Activated naive CD4-positive, alpha-beta T cell (primary cell): ENCODE measurements at places on chromosomes 1 and 21.
A peak's percentile ranks its signal among the peaks of the same experiment; 100 is the strongest.

GRCh38 chr1:184082541-184083415 is 31.2 kb downstream of the TSEN15 start:
- DNase-seq, result no peak

DNA sequence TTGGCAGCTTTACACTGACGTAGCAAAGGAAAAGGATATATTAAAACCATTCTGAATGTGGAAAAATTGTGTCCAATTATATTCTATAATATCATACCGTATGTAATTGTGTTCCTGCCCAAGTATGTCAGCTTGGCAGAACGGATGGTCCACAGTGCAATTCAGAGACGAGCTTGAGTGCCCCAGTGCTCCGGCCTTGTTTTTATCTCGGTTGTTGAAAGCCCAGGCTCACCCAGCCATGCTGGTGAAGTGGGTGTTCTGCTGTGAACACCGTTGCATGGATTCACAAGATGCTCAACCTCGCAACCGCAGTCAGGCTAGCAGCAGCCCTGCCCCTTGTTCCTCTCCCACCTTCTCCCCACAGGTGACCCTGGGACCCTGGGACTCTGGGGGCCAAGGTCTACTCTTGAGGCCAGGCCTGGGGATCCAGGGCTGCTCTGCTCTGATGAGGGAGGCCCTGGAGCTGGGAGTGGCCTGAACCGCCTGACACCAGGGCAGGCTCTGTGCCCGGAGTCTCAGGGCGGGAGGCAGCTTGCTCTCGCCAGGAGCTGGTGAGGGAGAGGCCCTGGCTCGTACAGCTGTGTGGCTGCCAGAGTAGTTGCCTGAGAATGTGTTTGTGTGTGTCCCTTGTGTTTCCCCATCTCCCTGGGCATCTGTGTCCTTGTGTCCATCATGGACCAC is 11.2 kb downstream of the PTPRF start:
- DNase-seq, result no peak

DNA sequence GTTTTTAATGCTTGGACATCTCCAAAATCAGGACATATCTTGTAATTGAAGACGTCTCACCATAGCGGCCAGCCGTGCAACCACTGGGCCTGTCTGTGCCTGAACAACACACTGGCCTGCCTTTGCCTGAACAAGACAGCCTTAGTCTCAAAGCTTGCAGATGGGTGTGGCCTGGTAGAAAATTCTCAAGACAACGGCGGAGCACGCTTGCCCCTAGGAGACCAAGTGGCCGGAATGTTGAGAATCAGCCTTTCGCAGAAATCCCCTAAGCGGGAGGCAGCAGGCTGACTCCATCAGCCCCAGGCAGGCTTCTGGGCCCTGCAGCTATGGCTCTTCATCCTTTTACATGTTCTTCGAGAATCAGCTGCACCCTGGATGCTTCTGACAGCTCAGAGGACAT is 98.0 kb upstream of the C1orf174 start:
- DNase-seq, result no peak

- no peak for DNase-seq
Measured at GRCh38 chr1:204503122-204503912, 8.7 kb upstream of the PIK3C2B start.

- peak; percentile 70 for DNase-seq
Measured at GRCh38 chr1:150696995-150697927, at the start of gene GOLPH3L. GOLPH3L (minus strand) TSS chr1:150697154; CDS start chr1:150694838, 2,316 bp downstream.

GRCh38 chr1:22188436-22188835 is 45.5 kb upstream of the WNT4 start:
- no peak for DNase-seq

DNA sequence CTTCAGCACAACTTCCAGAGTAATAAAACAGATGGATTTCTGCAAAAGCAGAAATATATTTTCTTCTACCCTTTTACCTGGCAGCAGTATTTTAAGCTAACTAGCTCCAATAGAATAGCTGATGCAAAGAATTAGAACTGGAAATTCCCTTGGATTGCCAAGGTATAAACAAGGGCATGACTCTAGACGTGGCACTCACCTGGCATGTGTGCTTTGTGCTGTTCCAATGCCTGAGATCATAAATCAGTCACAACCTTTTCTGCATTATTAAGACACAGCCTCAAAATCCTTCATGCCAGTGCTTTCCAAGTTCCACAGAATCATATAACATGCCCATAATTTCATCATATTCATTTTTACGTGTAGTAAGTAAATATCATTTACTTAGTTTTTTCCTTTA is 1048.7 kb downstream of the ADGRL2 start:
- no peak for DNase-seq

DNA sequence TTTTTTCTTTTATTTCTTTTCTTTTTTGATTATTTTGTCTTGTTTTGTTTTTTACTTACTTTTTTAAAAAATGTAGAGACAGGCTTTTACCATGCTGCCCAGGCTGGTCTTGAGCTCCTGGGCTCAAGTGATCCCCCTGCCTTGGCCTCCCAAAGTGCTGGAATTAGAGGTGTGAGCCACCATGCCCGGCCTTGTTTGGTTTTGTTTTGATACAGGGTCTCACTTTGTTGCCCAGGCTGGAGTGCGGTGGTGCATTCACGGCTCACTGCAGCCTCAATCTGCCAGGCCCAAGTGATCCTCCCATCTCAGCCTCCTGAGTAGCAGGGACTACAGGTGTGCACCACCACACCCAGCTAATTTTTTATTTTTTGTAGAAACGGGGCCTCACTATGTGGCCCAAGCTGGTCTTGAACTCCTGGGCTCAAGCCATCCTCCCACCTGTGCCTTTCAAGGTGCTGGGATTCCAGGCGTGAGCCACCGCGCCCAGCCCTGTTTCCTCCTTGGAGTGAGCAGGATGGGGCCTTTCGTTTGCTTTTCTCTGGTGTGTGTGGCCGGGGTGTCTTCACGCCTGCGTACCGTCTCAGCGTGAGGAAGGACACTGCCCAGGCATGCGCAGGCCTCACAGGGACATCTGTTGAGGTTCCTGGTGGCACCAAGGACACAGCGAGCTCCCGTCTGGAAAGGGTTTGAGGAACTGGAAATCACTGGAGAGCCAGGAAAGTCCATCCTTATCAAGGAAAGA is 15.5 kb downstream of the SLC45A1 start:
- DNase-seq, result no peak

DNA sequence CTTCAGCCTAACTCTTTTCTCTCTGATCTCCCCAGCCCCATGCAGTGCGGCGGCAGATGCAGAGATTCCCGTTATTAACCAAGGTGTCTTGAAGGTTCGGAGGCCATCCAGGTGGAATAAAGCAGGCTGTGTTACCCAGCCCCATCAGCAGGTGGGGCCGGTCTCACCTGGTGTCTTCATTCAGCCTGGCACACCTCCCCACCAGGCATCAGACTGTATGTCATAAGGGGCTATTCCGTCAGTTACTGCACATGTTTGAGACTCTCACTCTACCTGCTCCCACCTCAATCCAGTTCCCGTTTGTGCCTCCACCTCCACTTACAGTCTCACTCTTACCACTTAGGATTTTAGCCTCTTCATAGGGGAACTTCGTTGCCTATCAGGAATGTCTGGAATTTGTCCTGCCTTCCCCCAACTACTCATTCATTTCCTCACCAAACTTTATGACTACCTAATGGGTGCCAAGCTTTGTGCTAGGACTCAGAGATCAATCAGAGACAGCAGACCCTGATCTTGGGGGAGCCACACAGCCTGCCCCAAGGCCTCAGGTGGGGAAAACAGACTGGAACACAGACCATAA is 170.2 kb downstream of the PLPP3 start:
- DNase-seq, result no peak

DNA sequence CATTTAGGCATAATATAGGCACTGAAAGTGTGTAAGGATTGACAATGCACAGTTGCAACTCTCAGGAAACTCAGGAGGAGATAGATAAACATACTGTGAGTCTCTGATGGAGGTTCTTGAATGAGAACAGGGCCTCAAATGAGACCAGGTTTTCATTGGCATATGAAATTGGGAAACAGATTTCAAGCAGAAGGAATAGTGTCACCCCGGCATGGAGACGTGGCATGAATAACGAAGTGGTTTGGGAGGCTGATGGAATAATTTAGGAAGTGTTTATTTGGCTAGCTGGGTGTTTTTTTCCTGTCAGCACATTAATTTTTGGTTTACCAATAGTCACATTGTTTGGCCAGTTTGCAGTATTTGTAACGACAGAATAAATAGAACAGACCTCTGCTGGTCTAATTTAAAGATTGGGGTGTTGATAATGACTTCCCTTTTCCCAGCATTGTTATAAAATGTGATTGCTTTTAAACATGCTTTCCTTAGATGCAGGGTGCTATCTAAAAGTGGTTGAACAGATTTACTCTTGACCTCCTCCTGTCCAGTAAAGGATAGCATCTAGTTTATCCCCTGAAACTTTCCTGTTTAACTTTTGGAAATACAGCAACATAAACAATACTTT is 132.0 kb downstream of the C1orf21 start:
- no peak for DNase-seq
